ENCODE measurements at places on chromosomes 1 and 21. TPM values are rescaled to one million over a fixed set of nuclear protein-coding genes. Genes with fewer than 3 reads are reported as not detected.
A peak's percentile ranks its signal among the peaks of the same experiment; 100 is the strongest.

GRCh38 chr1:212974711-212975110 is 24.4 kb downstream of the VASH2 start:
- DNase-seq, result no peak

DNA sequence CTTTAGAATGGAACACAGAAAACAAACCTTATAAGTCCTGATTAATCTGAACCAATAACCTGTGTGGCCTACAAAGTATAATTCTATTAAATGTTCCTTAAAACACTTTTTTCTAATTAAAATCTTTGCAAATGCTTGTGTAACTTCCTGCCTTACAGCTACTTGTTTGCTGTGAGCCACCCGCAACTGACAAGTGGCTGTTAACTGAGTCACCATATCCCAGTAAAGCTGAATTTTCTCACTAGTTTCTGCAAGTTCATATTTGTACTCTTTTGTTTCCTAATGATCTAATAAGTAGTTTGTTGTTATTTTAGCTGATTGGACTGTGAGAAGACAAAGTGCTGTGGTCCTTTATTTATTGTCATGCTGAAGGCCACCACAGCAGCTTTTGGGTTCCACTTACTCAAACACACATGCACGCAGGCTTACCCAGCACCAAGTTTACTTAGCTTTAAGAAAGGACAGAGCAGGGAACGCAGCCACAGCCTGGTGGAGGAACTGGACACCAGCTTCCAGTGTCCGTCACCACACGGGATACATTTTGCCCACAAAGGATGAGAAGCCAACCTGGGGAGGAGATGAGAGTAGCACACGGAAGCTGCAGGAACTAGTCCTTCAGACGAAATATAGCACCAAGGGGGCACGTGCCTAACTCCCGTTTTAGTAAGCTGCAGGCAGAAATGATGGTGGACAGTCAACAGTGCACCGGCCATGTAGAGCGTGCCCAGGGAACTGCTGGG is 47.8 kb downstream of the LCA5L start:
- DNase-seq, result no peak

GRCh38 chr1:9909234-9910046 is 629 bp downstream of the CTNNBIP1 start:
- DNase-seq, result peak; percentile 68

GRCh38 chr21:42705746-42706374 is 52.4 kb downstream of the PDE9A start:
- DNase-seq, result no peak

The METTL18 gene
- polyA plus RNA-seq, result 12.7 TPM

The DCST2 gene
- polyA plus RNA-seq, result 0.22 TPM

The OLFML3 gene
- not detected for polyA plus RNA-seq

The LCE1F gene
- not detected for polyA plus RNA-seq

Measured in K562 (cell line).